ENCODE measurements at places on chromosomes 4 and X.

DNA sequence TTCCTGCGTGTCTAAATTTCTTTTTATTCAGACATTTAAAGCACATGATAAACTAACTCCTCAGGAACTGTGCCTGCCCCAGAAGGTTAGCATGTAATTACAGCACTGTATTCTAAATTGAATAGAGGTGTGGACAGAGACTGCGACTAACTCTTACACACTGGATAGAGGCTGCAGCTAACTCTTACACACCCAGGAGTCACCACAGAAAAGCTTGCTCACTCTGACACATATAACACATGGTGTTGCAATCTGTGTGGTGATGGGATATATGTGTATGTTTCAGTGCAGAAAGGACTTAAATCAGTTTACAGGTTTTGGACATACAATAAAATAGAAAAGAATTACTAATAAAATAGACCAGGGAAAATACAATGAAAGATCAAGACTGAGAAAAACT lies 41.5 kb downstream of the SMAD1 start:
- no peak for DNase-seq

- DNase-seq: no peak
Observed at GRCh38 chr4:13536607-13537006, 7.7 kb downstream of the NKX3-2 start.

GRCh38 chr4:140947506-140947905 lies 185.8 kb downstream of the RNF150 start:
- DNase-seq: no peak

DNA sequence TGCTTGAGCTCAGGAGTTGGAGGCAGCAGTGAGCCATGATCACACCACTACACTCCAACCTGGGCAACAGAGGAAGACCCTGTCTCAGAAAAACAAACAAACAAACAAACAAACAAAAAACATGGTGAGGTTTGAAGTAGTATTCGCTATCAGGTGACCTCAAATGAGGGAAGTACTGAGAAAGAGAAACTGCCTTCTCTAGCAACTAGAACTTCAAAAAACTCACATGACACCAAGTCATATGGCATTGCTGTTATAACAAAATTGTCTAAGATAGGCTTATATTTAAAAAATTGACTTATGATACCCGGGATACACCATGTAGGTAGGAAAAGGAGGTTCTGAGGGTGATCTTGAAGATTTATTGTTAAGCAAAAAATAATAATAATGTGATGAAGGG lies 10.3 kb downstream of the MPP1 start:
- no peak for DNase-seq

DNA sequence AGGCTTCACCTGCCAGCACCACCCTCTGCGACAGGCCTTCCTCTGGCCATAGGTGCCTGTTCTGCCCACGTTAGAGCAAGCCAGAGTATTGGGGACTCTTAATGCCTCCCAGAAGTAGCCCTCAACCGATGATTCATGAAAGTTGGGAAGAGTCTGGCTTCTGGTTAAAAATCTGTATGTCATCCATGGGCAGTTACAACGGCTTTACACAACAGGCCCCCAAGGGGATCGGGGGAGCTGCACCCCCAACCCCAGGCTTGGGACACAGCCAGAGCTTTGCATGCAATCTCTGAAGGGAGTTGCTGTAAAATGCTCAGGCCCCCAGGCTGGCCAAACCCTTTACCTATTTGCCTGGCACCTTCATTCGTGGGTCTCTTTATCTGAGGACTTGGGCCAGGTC lies 5.4 kb upstream of the CYTL1 start:
- no peak for DNase-seq

DNA sequence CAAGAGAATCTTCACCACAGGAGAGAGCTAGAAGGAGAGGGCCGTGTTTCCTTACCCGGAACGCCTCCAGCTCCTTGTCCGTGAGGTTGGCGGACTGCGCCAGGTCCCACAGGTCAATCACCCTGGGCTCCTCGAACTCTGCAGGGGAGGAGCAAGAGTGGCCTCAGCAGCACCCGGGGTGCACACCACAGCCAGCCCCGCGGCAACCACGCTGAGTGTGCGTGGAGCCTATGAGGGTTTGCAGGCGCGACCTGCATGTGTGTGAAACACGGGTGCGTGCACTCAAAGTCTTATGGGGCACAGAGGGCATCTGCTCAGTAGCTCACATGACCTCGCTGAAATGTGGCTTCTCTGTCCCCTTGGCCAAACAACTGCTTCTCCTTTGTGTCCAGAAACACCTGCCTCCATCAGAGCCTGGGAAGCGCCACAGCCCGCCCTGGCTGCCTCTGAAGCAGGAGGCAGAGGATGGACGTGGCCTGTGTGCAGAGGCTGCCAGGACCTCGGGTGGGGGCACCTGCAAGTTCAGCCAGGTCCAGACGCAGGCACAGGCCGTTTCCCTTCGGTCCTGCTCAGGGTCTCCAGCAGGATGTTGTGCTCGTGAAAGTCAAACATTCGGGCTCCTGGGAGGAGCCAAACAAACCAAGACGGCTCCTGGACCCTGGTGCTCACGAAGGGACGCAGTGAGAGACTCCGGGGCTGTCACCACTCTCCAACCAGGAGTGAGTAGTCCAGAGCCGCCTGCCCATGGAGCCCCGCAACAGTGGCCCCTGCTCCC lies 16.0 kb downstream of the LRPAP1 start:
- no peak for DNase-seq

DNA sequence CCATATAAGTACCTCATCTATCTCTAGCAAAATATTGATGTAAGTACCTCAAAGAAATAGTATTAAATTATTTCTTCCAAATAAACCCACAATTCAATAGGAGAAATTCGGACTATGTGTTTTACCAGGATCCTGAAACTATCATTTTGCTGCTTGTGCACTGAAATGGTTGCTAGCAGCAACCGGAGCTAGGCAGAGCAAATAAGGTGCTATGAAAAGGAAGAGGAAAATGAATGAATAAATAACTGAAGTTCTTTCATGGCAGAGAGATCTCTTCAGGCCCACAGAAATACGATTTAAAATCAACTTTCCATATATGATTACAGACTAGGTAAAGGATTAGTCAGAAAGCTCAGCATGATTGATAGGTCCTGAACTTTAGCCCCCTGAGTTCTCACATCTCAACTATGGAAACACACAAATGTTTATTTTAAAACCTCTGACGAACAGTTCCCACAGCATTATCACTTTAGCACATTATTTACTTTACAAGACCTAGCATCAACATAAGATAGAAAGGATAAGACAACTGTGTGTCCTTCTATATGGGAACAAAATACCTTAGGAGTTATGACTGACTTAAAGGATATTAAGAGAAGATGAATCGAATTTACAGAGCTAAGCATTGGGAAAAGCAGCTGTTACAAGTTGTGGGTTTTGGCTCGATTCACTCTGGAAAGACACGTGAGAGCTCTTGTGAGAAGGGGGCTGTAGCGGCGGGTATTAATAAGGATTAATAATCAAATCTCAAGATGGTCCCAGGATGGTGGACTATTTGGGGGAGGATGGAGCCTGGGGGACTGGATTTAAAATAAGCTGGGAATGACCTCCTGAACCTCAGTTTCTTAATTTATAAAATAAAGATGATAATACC lies 104.3 kb downstream of the CORIN start:
- no peak for DNase-seq

GRCh38 chrX:37846141-37846540 lies 1.2 kb downstream of the DYNLT3 start:
- no peak for DNase-seq

DNA sequence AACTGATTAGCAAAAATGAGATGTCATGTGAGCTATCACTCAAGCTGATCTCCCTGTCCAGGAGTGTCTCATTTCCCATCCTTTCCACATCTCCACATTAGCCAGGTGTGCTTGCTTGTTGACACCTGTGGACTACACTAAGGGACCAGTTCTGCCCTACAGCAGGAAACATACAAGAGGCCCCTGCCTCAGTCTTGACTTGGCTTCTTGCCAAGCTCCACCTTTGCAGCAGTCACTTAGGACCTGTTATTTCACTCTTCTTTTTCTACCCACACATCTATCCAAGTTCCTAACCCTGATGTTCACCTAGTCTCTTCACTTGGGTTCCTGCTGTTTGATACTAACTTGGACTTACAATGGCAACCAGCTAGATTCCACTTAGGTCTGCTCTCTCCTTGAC lies 13.2 kb downstream of the FRMD7 start:
- DNase-seq: no peak

- no peak for DNase-seq
Observed at GRCh38 chr4:4856071-4857000, 3.1 kb upstream of the MSX1 start.

GRCh38 chr4:14700544-14700943 lies 301.7 kb upstream of the CPEB2 start:
- no peak for DNase-seq

DNA sequence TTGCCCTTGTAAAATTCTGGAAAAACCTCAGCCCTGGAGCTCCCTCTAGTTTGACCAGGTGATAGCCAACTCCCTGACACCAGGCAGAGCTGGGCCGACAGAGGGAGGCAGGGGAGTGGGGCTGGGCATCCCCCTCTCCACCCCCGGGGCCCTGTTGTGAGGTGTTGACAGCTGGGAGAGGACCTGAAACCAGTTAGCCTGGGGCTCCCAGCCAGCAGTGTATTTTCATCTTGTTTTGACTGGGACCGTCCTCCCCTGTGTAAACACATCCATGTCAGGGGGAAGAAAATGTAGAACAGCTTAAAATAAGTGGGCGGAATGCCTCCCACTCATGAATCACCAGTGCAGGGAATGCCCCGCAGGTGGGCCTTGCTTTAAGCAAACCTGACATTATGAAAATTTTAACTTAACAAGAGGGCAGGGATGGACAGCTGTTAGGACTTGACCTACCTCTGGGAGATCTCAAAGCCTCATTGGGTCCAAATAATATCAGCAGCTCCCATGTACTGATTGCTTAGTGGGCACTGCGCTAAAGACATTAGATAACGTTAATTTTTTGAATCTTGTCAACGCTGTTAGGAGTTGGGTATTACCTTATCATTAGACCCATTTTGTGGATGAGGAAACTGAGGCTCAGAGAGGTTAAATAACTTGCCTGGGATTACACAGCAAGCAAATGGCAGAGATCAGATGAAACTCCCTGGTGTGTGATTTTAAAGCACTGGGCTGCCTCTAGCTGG lies 45.9 kb downstream of the TSC22D3 start:
- no peak for DNase-seq

DNA sequence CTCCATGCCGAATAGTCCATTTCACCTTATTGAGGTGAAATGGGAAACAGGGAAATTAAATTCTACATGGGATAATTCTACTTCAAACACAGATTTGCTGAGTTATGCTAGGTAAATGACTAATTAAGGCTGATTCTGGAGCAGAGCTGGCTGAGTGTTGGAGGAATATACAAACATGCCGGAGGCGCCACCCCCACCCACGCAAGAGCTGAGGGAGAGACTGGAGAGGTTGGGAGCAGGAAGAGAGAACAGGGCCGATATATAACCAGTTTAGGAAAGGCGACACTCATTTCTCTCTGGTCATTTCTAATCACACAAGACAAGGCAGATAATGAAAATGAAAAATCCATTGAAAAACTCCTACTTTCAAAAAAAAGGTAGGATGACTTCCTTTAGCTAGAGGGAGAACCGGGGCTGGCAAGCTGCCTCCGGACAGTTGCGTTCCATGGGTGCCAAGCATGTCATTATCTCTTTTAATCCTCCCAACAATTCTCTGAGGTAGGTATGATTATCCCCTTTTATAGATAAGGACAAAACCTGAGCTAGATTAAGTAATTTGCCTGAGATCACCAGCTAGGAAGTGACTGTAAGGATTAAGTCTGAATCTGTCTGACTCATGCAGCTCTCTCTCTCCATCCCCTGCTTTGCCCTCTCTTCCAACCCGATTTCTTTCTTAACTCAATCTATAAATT lies 27.6 kb upstream of the CFAP299 start:
- DNase-seq: no peak
